ENCODE measurements at places on chromosomes 5 and 9.

- no peak for DNase-seq
These were observed 28.8 kb upstream of the TRIM32 start for GRCh38 chr9:116658265-116658664.

- no peak for DNase-seq
These were observed 22.4 kb downstream of the UTP15 start for GRCh38 chr5:73587923-73588322.

GRCh38 chr5:144318460-144318859 lies 147.8 kb downstream of the KCTD16 start:
- DNase-seq: no peak

- no peak for DNase-seq
These were observed 177.0 kb downstream of the DCP2 start for GRCh38 chr5:113153512-113154097.

DNA sequence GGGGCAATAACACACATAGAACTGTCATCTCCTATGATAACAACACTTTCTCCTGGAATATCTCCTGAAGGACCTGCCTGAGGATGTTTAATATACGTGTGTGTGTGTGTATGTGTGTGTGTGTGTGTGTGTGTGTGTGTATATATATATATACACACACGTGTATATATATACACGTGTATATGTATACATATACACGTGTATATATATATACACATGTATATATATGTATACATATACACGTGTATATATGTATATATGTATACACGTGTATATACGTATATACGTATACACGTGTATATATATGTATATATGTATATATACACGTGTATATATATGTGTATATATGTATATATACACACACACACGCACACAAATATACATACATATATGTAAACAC lies 27.5 kb downstream of the CDH18 start:
- no peak for DNase-seq

GRCh38 chr9:123299558-123300126 lies 31.3 kb upstream of the STRBP start:
- no peak for DNase-seq

- DNase-seq: no peak
These were observed 2.3 kb upstream of the PTPDC1 start for GRCh38 chr9:94081864-94082463.

DNA sequence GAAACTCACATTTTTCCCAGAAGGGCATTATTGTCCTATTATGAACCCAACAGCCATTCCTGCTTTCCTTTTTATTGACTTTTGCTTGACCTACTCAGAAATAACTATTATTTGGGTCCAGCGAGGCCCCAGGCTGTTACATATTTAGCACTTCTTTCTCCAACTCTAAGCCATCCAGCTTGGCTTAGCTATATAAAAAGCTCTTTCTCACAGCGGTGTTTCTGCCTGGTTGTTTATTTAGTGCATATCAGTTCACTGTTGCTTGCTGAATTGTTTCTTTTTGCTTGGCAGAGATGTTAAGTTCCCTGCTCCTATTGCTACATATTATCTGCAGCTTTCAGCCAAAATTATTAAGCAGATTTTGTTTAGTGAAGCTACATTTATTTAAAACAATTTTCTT lies 1156.8 kb upstream of the SEMA6A start:
- DNase-seq: no peak

GRCh38 chr9:110319781-110320492 lies 17.7 kb downstream of the TXNDC8 start:
- DNase-seq: no peak

- DNase-seq: no peak
These were observed 48.5 kb downstream of the G3BP1 start for GRCh38 chr5:151820271-151820670.

- DNase-seq: no peak
These were observed 179.8 kb downstream of the ENC1 start for GRCh38 chr5:74460694-74461093.

DNA sequence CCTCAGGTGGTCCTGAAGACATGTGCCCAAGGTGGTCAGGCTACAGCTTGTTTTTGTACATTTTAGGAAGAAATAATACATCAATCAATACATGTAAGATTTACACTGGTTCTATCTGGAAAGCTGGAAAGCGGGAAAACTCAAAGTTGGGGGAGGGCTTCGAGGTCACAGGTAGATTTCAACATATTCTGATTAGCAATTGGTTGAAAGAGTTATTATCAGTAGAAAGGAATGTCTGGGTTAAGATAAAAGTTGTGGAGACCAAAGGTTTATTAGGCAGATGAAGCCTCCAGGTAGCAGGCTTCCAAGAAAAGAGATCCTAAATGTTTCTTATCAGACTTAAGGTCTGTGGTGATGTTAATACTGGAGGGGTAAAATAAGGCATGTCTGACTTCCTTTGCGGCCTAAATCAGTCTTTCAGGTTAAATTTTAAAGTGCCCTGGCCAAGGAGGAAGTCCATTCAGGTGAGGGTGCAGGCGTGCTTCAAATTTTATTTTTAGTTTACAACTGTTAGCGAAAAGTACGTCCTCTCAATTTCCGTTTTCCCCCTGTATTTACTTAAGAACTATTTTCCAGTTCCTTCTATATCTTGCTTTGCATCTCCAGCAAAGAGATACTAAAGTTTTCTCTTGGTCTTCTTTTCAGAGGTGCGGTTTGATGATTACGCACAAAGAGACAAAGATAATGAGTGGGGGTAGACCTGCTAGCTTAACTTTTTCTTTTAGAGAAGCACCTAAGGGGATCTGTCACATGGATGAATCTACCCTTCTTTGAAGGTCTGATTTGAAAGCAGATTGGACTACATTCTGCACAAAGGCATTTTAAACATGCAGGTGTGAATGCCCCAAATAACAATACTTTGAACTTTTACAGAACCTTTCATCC lies 578.6 kb downstream of the RAB3C start:
- no peak for DNase-seq

DNA sequence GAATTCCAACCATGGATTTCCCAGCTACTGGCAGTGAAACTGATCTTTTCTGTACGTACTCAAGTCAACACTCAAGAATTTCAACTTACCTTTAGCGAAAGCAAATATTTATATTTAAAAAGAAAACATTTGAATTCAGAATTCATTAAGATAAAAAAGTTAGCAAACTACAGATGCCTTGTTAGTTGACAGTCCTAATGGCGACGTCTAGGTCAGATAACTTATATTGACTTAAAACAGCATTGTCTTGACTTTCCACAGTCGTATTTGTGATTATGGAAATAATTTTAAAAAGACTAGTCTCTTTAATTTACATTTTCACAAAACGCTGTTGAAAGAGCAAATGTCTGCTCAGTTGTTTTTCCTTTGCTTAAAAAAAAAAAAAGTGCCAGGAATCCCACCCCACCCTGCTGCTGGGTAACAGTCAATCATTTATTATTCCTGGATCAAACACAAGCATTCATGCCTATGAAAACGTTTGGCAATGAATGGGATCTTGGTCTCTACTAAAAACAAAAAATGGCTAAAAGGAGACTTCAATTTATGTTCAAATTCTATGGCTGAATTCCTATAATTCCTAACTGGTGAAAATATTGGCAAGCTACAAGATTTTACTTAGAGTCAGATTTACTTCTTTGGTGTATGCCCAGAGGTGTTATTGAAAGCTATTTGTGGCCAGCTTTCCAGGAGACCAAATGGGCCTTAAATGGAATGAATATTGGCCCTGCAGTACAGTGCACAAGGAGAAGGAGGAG lies 22.0 kb downstream of the OR2S2 start:
- no peak for DNase-seq

- DNase-seq: no peak
These were observed 69.4 kb downstream of the PJA2 start for GRCh38 chr5:109340351-109340750.

DNA sequence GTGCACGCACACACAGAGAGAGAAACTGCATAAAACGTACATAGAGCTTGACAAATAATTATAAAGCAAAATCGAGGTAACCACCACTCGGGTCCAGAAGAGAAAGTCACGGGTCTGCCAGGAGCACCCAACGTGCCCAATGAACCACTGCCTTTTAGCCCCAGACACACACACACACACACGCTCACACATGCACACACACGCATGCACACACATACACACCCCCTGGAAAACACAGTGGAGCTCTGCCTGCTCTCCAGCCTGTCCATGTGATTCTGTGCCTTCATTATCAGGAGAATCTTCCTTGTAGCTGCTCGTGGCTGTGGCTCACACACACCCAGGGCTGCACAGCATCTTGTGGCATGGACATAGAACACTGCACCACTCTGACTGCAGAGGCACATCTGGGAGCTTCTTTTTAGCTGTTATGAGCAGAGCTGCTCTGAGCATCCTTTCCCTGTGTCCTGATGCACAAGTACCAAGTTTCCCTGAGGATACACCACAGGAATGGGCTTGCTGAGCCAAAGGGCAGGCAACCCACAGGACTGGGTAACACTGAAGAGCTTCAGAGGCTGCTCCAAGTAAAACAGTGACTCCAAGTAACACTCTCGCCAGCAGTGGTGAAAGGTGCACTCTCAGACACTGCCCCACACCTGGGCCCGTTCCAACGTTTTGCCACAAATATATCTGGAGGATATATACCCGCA lies 58.9 kb downstream of the CAMSAP1 start:
- no peak for DNase-seq

GRCh38 chr5:132030610-132031009 lies 19.2 kb upstream of the ACSL6 start:
- DNase-seq: no peak

- DNase-seq: no peak
These were observed 536 bp downstream of the FEM1C start for GRCh38 chr5:115544043-115544435.

DNA sequence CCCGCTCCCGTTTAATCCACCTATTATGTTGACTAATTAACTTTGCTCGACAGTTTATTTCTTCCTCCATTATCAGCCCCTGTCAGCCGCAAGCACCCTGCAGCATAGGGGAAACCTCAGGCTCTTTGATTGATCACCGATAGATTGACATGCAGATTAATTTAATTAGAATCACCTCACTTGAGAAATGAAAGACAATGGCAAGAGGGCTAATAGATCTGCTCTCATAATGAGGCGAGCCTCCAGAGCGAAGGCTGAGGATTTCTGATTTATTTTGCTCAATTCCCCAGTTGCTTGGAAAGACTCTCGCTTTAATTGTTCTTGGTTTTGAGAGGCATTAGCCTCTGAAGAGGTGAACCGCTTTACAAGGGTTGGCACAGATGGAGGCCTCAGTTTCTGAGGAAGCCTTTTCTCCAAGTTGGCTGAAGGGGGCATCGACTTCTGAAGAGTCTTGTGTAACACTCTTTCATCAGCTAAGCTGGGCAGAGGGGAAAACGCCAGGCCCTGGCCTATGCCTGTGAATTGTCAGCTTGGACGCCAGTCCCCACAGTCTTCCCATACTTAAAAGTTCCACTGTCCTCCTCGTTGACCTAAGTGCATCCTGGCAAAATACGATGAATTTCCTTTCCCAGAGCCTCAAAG lies 275.4 kb downstream of the EBF1 start:
- no peak for DNase-seq

- no peak for DNase-seq
These were observed 81.5 kb downstream of the PRKACG start for GRCh38 chr9:68932458-68932857.

DNA sequence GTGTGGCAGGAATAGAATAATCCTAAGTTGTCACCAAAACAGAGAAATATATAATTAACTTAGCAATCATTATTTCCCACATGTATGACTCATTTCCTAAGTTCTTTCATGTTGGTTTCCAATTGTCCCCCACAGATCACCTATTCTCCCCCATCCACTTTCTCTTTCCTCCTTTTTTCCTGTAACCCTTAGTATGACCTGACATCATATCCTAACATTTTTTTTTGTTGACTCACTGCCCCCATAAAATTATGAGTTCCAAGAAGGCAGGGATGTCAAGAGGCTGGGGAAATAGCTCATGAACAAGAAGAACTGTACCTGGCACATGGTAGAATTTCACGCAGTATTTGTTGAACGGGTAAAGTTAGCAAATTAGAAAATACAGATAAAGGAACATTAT lies 186.7 kb downstream of the DCP2 start:
- DNase-seq: no peak

DNA sequence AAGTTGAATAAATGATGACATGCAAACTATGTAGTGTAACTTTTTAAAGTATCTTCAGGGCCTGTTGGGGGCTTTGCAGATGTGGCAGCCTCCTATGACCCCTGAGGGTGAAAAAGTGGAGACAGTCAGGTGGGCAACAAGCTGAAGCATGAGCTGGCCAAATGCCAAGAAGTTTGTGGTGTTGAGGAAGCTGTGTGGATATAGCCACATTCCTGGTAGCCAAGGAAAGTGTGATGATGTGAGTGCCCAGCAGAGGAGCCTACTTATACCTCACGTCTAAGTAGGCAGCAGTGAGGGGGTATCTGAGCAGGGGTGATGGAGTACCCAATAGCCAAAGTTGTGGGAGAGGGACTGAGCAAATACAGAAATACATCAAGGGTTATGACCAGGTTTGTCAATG lies 621.2 kb upstream of the CDH6 start:
- no peak for DNase-seq

DNA sequence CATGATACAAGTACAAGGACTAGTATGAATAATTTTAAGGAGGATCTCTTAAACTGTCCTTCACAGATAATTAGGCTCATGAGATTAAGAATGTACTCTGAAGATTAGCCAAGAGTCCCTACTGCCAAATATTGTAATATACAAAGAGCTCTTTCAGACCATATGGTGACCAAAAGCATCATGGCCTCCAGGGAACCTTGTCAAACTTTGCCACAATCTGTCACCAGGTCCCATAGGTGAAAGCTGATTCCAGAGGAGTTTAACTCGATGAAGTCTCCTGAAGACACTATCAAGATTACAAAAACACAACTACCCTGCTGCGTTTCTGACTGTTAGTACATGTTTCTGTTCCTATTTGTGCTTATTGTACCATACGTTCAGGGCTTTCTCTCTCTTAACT lies 395.4 kb upstream of the ITGA1 start:
- no peak for DNase-seq

DNA sequence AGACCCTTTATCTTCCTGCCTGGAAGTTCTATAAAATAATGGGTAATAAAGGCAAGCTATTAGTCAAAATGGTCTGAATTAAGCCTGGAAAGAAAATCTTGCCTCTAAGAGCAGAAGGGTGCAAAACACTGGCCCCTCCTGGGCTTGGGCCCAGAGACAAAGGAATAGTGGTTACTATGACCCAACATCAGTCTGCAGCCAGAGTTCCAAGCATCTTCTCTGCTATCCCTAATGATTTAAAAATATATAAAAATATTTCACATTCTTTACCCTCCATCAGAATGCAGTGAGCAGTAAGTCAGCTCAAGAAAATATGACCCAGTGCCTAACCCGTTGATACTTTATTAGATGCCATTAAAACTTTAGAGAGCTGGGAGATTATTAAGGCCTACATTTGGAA lies 14.7 kb downstream of the TNFAIP8 start:
- DNase-seq: no peak

GRCh38 chr5:115429345-115429940 lies 115.1 kb downstream of the FEM1C start:
- DNase-seq: no peak
